ENCODE measurements at places on chromosomes 6 and 20.

DNA sequence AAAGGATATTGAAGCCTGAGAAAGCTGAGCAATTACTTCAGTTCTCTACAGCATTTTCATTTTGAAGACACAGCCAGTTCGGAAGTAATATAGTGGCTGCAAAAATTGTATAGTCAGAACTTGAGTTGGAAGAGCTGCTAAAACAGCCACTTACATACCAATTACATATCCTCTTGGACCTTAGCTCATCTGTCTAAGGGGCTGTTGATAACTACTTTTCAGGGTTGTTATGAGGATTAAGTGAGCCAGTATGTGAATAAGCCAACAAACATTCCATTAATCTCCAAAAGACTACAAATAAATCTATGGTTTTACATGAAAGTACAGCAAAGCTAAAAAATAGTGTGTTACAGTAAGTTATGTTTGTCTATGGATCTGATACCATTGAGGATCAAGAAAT lies 59.7 kb downstream of the TMEM200A start:
- no peak for DNase-seq

DNA sequence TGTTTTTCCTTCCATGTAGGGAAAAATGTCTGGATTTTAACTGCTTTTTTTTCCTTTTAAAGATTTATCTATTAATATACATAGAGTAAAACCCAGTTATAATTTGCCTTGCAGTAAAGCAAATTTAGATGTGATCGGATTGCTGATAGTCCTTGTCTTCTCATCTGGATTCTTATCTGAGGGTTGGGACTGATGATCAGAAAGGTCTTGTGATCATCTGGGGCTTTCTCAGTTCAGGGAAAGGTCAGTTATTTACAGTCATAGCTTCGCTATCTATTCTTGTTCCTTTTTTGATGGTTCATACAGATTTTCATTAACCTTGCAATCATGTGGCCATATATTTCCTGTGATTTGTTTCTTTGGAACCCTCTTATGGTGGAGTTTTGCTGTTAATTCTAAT lies 63.8 kb upstream of the CLDN20 start:
- DNase-seq, result no peak

DNA sequence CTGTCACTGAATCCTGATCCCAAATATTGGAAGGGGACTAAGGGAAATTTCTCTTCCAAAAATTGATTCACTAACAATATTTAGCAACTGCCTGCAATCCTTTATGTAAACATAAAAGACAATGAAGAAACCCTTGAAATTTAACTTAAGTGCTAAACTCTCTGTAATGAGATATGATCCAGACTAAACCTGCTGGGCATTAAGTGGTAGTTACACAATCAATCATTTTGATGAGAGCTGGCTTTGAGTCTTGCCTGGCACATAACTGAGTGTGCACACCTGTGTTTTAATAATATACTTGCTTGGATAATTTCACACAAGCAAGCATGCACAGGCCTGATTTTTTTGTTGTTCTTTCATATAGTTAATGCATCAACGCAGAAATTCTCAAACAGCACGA lies 9.8 kb upstream of the ZFP64 start:
- DNase-seq, result no peak

- no peak for DNase-seq
These were observed 359.3 kb upstream of the PLCB4 start for GRCh38 chr20:8709627-8710026.

- DNase-seq, result no peak
These were observed 1188.0 kb downstream of the GRIK2 start for GRCh38 chr6:102581378-102582124.

All from D341Med (cell line).